ENCODE measurements at places on chromosomes 7 and 10. TPM values are rescaled to one million over a fixed set of nuclear protein-coding genes. Genes with fewer than 3 reads are reported as not detected.

Gene CAMK2B
- 2.2 TPM for polyA plus RNA-seq

Gene CALHM3
- polyA plus RNA-seq = 0.05 TPM

Gene FEZF1
- polyA plus RNA-seq = not detected

Gene PDE6C
- polyA plus RNA-seq = 0.52 TPM

Gene HOXA5
- 83.8 TPM for polyA plus RNA-seq
